ENCODE measurements at places on chromosomes 6 and 20.

DNA sequence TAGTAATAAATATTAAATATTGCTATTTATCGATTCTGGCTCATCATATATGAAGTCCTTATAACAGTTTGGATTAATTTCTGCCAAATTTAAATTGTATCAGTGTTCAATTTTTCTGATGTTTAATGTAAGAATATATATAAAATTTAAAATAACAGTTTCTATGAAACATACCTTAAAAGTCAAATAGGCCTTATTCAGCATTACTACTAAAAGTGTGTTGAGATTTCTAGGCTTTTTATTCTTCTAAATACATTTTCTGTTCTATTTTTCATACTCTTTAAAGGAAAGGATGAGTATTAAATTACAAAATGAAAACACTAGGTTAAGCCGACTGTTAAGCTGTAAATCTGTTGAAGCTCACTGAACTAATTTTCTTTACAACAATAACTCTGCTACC lies 13.6 kb downstream of the PERP start:
- DNase-seq: no peak

DNA sequence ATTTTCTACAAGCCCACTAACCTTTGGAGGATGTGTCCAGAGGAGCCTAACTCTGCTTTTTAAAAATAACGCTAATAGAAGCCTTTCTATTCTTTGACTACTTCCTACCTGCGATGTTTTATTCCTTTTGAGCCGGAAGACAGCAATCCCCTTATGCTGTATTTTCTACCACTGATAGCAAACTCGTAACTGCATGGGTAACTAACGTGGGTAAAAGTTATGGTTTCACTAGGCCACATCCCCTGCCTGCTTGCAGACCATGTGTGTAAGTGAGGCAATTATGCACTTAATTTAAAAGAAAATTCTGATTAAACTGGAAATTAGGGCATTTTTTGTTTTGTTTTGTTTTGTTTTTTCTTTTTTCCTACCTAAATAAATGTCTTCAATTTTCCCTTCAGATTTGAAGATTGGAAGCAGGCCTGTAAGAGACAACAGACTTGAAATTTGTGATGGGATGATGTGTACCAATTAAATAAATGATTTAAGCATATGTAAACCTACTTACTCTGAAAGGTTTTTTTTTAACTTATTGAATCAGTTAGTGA lies 931 bp downstream of the UFL1 start:
- no peak for DNase-seq

DNA sequence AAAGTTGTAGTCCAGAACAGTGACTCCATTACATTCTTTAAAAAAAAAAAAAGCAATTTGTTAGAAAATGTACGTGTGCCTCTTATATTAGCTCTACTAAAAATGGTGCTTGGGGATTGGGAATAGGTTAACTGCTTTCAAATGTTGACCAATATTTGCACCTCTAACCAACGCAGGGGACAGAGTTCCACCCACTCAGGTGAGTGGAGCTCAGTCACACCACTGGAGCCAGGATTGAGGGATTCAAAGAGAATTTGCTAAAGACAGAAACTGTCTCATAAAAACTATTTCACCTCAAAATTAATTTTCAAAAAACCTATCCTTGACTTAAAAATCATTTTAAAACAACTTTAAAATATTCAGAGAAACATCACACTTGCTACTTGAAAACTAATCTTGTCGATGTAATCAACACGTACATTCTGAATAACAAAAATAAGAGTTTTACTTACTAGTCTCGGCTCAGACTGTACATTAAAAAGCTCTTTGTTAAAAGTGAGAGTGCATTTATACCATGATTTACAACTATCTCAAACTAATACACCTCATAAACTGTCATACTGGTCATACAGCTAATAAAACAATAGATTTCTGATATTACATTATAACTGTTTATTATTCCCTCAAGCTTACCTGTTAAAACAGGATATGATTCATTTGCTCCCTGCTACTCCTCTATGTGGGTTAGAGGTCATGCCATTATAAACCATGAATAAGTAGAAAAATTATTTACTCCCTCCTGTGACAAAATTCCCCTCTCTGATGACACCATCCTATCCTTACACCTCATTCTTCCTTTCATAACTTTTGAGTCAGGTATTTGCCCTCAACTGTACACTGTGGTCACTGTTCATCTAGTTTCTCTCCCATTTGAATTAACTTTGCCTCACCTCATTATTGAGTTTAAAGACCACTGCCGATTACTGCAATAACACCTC lies 88.6 kb downstream of the PDE10A start:
- no peak for DNase-seq

DNA sequence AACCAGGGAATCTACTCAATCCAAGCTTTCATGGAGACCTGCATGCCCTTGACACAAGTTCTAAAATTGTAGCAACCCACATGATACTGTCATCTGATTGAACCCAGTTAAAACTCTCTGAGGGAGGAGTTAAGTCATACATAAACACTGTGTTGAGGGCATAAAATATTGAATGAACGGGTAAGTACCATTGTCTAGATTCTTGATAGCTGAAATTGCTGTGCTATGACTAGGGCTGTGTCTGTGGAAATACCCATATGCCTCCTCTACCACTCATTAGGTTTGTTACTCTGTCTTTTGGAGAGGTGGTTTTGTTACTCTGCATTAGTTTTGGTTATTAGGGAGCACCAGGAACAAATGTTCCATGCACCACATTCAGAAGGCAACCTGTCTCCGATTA lies 7.6 kb downstream of the ENPP4 start:
- DNase-seq: no peak

- DNase-seq: no peak
Observed at GRCh38 chr20:11702721-11703518, 214.8 kb upstream of the BTBD3 start.

GRCh38 chr6:74137911-74138310 lies 441.9 kb downstream of the CD109 start:
- no peak for DNase-seq

DNA sequence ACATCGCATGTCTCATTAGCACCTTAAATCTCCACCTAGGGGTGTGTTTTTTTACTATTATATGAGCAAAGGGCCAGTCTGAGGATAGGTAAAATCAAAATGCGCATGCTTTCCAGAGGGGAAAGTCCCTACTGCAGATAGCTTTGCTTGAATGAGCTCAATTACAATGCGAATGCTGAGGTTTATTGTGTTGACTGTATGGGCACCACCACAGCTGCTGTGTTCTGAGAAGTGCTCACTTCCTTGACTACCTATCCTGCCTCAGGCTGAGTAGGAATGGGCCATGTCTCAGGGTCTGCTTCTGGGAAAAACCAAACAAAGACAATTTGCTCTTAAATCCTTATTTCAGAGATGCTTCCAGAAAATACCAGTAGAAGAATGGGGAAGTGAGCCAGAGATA lies 36.6 kb downstream of the MOCS1 start:
- DNase-seq: no peak

GRCh38 chr6:152160346-152160745 lies 352.9 kb downstream of the ESR1 start:
- no peak for DNase-seq

GRCh38 chr6:6006428-6007365 lies at the start of gene NRN1:
Gene NRN1 (minus strand): TSS chr6:6006925. CDS start chr6:6006749, 176 bp downstream.
- DNase-seq: no peak

- DNase-seq: no peak
Observed at GRCh38 chr20:62487561-62488354, 12.0 kb upstream of the GATA5 start.
